Stimulated activated CD4-positive, alpha-beta T cell treated with anti-CD3 and anti-CD28 coated beads, Interleukin-1b, Interleukin-23, amount 100 ng/mL, for 1 hour (primary cell): ENCODE measurements at places on chromosomes 11 and 22.

GRCh38 chr11:119578521-119579191 lies 150.3 kb downstream of the NECTIN1 start:
- no peak for DNase-seq

DNA sequence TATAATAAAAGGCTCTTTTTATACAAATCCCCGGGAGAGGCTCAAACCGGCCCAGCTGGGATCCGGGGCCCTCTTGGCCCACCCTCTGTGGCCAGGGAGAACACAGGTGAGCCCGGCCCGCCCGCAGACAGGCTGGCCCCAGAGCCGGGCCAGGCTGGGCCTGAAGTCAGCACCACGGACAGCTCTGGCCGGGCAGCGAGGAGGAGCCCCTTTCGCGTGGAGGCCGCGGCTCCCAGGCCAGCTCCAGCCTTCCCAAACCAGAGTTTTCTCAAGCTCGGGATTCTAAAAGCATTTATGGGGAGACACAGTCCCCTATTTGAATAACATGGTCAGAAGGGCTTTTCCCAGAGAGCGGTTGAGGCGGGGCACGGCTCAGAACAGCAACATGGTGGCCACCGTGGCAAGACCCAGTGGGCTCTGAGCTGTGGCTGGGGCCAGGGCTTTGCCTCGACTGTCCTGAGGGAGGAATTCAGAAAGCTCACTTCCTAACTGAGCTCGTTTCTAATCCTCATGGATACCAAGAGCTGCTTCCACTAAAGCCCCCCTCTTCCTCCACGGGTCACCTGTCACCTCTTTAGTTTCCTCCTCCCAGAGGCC lies 115.4 kb downstream of the BRD1 start:
- DNase-seq, result no peak

DNA sequence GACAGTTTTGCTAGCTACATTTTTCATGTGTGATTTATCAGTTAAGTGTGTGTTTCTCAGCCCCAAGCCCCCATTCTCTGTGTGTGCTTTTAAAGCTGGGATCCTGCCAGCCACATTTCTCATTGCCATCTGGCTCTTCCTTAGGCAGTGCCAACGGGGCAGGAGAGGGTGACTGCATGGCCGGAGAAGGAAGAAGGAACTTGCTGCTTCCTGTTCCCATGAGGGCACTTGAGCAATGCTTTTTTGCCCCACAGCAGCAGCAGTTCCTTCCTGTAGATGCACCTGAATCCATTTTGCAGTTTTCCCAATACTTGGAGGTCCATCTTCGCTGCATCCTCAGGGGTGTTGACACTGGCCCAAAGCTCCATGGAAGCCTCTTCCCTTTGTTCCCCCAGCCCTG lies 37.5 kb downstream of the TNRC6B start:
- DNase-seq, result no peak

DNA sequence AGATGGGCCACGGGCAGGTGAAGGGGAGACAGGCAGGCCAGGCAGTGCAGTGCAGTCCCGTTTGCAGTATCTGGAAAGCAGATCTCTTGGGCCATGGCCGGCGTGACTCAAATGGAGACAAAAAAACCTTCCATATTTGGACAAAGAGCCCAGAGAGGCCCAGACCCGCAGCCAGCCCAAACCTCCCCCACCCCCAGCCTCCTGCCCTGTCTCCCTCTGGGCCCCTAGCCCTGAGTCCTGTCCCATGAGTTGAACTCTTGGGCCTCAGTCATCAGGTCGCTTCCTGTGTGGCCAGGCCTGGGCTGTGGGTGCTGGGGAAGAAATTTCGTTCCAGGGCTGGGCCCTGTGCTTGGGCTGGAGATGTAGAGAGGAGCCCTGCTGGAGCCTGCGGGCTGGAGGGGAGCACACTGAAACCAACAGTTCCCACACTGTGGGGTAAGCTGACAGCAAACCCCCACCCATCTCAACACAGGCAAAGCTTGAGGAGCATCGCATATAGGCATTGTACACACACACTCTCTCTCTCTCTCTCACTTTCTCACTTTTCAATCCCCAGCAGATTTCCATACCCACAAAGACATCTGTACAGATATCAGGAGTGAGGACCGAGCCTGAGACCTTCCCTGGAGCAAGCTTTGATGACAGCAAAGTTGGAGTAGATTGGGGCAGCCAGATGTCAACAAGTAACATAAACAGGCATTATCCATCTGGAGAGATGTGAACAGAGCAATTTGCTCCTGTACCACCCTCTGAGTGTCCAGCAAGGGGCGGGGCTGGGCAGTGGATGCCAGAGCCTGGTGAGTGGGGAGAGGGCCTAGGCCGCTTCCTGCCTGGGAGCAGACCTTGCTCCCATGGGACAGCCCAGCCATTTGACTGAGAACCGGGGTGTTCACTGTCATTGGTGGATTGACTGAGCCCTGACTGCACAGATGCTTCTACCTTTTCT lies 17.2 kb downstream of the ARHGEF17 start:
- DNase-seq, result no peak

DNA sequence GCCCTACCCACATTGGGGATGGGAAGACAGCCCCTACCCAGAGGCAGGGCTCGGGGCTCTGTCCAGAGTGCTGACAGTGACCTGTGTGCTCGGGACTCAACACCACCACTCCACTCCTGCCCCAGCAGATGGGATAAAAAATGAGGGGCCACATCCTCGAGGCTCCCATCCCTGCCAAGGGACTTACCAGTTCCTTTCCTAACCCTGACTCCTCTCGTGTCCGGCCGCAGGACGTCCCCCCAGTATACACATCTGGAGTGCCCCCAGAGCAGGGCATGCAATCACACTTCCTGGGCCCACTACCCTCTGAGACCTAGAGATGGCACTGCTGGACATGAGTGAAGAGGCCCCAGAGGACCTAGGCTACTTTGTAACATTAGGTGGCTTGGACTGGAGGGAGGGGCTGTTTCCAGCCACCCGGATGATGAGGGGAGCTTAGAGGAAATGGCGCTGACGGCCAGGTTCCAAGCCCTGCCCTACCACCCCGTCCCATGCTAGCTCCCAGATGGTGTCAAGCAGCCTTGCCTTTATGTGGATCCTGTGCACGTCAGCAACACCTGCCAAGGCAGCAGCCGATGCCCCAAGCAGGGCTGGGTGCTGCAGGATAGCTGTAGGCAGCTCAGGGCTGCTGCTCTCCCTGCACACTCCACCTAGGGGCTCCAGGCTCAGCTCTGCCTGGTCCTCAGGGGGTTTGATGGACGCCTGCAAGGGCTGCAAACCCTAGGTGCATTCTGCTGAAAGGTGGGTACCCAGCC lies 86.6 kb downstream of the DGCR2 start:
- DNase-seq, result no peak

- no peak for DNase-seq
These were observed 665.1 kb downstream of the DLG2 start for GRCh38 chr11:84962018-84962417.

DNA sequence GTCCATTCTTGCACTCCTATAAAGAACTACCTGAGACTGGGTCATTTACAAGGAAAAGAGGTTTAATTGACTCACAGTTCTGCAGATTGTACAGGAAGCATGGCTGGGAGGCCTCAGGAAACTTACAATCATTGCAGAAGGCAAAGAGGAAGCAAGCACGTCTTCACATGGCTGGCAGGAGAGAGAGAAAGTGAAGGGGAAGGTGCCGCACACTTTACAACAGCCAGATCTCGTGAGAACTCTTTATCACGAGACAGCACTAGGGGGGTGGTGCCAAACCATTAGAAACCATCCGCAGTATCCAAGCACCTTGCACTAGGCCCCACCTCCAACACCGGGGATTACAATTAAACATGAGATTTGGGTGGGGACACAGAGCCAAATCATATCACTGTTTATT lies 19.4 kb upstream of the POLA2 start:
- DNase-seq, result no peak
